Endodermal cell (in vitro differentiated cells): ENCODE measurements at places on chromosomes 11 and 22. TPM values are rescaled to one million over a fixed set of nuclear protein-coding genes. Genes with fewer than 3 reads are reported as not detected.

The C1QTNF4 gene
- 6.9 to 15.7 TPM (median 10.9 TPM) in 3 replicates for total RNA-seq

The CCDC89 gene
- not detected in 3 replicates for total RNA-seq

The ABTB2 gene
- 5.2 and 5.3 TPM in 2 replicates for total RNA-seq

- H3K27ac ChIP-seq: no peak overlapping the region
- no peaks in the 10 kb centered on the region for H3K27me3 ChIP-seq
- DNase-seq: no peak
Observed at GRCh38 chr22:31133911-31134310, 6.4 kb downstream of the PLA2G3 start.

DNA sequence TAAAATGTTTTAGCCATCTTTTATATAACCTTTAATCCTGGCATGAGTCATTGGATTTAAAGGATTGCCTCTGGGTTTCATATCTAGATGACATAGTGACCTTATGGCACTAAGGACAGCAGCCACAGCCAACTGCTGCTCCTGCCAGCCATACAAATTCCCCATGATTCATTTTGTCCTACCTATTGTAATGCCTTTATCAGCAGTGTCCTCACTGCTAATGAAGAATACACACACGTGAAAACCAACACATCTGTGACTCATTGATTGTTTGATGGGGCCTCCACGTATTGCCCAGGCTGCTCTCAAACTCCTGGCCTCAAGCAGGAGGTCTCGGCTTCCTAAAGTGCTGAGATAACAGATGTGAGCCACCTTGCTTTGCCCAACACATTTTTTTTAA, 1.8 kb downstream of the LDHAL6A start:
- H3K27me3 ChIP-seq: no peaks in the 10 kb centered on the region
- no peaks in the 10 kb centered on the region for H3K36me3 ChIP-seq
- H3K27ac ChIP-seq: no peak overlapping the region
- no peaks in the 10 kb centered on the region for H3K4me1 ChIP-seq
- DNase-seq: no peak
- no peak overlapping the region for H3K4me3 ChIP-seq

- H3K27me3 ChIP-seq: no peaks in the 10 kb centered on the region
- H3K36me3 ChIP-seq: peaks cover 36% of the 10 kb centered on the region
- no peak overlapping the region for H3K4me3 ChIP-seq
- H3K4me1 ChIP-seq: no peaks in the 10 kb centered on the region
Observed at GRCh38 chr11:2998073-2998850, 6.1 kb upstream of the NAP1L4 start.

DNA sequence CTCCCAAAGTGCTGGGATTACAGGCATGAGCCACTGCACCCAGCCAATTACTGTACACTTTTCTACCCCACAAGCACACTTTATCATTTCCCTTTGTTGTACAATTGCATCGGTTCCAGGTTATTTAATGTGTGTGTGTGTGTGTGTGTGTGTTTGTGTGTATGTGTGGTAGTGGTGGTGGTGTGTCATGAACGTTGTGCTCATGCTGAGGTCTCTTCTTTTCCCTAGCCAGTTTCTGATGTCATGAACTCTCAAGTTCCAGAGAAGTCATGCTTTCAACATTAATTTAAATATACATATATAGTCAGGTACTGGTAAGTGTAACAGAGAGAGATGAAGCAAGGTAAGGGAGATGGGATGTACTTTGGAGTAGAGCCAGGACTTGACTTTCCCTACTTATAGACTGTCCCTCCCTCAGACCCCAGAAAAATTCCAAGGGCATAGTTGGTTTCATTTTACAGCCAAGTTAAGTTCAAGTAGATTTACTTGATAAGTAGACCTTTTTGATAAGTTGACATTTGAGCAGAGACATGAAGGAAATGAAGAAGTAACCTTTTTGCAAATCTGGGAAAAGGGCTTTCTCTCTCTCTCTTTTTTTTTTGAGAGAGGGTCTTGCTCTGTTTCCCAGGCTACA, 42.7 kb downstream of the WEE1 start:
- H3K27ac ChIP-seq: no peak overlapping the region
- H3K4me1 ChIP-seq: no peaks in the 10 kb centered on the region
- no peak overlapping the region for H3K4me3 ChIP-seq
- no peak for DNase-seq
- no peaks in the 10 kb centered on the region for H3K27me3 ChIP-seq
- no peaks in the 10 kb centered on the region for H3K36me3 ChIP-seq

DNA sequence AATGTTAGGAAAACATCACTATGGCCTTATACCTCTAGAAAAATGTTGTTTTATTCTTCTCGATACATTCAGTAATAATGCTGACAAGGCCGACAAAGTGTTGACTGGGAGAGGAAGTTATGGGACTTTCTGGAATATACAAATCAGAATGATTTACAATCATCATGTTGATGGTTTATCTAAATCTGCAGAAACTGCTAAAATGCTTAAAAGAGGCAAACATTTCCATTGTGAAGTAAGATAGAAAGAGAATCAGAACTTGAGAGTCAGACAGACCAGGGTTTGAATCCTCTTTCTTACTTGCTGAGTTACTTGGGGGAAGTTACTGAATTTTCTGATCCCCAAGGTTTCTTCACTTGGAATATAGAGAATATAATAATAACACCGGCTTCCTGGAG, 89.4 kb downstream of the CD44 start:
- DNase-seq: no peak
- no peaks in the 10 kb centered on the region for H3K27me3 ChIP-seq
- H3K27ac ChIP-seq: no peak overlapping the region
- no peaks in the 10 kb centered on the region for H3K4me1 ChIP-seq
- no peak overlapping the region for H3K4me3 ChIP-seq
- no peaks in the 10 kb centered on the region for H3K36me3 ChIP-seq
